ENCODE measurements at places on chromosomes 16 and 17. TPM values are rescaled to one million over a fixed set of nuclear protein-coding genes. Genes with fewer than 3 reads are reported as not detected.

CEP295NL gene
- total RNA-seq = not detected

RBFOX1 gene
- not detected for total RNA-seq

HLF gene
- total RNA-seq = not detected

KRT27 gene
- not detected for total RNA-seq

TNFRSF17 gene
- total RNA-seq = not detected

TBC1D3B gene
- not detected for total RNA-seq

NXN gene
- total RNA-seq = 115 TPM

PSMC3IP gene
- total RNA-seq = 14.1 TPM

SLC22A31 gene
- total RNA-seq = 0.19 TPM

NMT1 gene
- total RNA-seq = 122 TPM

ARL16 gene
- total RNA-seq = 29.4 TPM

C17orf100 gene
- 0.23 TPM for total RNA-seq

ITGAD gene
- total RNA-seq = not detected

KCTD19 gene
- not detected for total RNA-seq

C1QL1 gene
- 2.5 TPM for total RNA-seq

WDR45B gene
- 51.5 TPM for total RNA-seq

FZD2 gene
- total RNA-seq = 1.6 TPM

SETD6 gene
- total RNA-seq = 14.8 TPM

ZG16 gene
- not detected for total RNA-seq

VWA3A gene
- total RNA-seq = not detected

PRSS33 gene
- total RNA-seq = not detected

PCTP gene
- 24.1 TPM for total RNA-seq

Measured in hair follicular keratinocyte (primary cell).